ENCODE measurements at places on chromosomes 4 and X. TPM values are rescaled to one million over a fixed set of nuclear protein-coding genes. Genes with fewer than 3 reads are reported as not detected.

PPP2R3B gene
- total RNA-seq: 6.3 TPM

CFAP47 gene
- not detected for total RNA-seq

SORBS2 gene
- total RNA-seq: not detected

DCK gene
- 17.2 TPM for total RNA-seq

FGA gene
- total RNA-seq: not detected

P2RY4 gene
- total RNA-seq: not detected

LRIT3 gene
- not detected for total RNA-seq

PASD1 gene
- not detected for total RNA-seq

SOD3 gene
- 1.4 TPM for total RNA-seq

NDST3 gene
- total RNA-seq: not detected

DOK7 gene
- total RNA-seq: not detected

CWH43 gene
- total RNA-seq: not detected

ENOX2 gene
- total RNA-seq: 9.6 TPM

FTHL17 gene
- total RNA-seq: not detected

ZCCHC13 gene
- total RNA-seq: not detected

DGKK gene
- not detected for total RNA-seq

CHIC2 gene
- 23.9 TPM for total RNA-seq

HSFX3 gene
- total RNA-seq: not detected

FAT1 gene
- 83.3 TPM for total RNA-seq

CRMP1 gene
- total RNA-seq: 0.58 TPM

GPM6B gene
- total RNA-seq: 0.35 TPM

ZNF157 gene
- not detected for total RNA-seq

MGST2 gene
- 25.0 TPM for total RNA-seq

RAB9B gene
- 1.1 TPM for total RNA-seq

TBX22 gene
- total RNA-seq: not detected

CXXC4 gene
- total RNA-seq: not detected

NOX1 gene
- total RNA-seq: not detected

PNMA6A gene
- total RNA-seq: 2.3 TPM

EREG gene
- 0.58 TPM for total RNA-seq

VSIG4 gene
- total RNA-seq: not detected

Measured in myometrial cell (primary cell).